ENCODE measurements at places on chromosomes 3 and 15.

DNA sequence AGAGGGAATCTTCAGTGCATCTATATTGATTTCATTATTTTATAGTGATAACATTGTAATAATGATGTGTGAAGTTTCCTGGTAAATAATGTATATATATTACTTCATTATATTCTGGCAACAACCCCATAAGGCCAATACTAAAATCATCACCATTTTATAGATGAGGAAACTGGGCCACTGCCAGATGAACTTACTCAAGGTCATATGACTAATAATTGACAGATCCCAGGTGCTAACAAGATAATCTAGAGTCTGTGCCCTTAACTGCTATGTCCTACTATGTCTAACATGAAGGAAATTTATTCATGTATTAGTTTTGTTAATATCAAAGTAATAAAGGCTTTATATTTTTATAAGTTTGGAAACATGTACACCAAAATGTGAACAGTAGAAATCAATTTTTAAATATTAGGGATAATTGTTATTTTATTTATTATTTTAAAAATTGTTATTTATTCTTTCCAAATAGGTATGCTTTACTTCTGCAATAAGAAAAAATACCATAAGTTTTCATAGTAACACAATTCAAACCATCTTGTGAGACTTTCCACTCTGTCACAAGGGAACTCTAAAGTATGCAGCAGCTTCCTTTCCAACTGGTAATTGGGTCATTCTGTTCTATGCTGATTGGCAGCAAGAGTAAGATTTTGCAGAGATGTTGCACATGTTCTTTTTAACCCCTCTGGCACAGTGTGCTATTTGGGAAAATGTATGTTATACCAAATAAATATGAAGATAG lies 90.8 kb upstream of the CMC1 start:
- DNase-seq = no peak

- DNase-seq = no peak
Measured at GRCh38 chr3:48217449-48217848, 5.8 kb upstream of the CAMP start.

- no peak for DNase-seq
Measured at GRCh38 chr15:42826251-42826890, 89.4 kb upstream of the CDAN1 start.

DNA sequence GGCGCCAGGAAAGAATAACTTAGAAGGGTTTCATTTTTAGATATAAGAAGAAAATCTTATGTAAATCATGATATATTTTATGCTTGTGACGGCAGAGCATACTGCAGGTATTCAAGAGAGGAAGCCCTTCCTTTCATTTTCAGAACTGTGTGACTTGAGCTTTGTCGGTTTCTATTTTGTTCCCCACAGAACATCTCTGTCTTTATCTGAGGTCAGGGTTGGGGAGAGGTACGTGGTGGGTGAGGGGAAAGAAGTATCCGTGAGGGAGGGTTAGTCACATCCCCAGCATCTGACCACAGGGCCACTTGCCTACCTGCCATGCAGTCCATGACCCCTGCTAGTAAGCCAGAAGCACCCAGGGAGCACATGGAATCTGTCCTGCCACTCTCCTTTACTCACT lies 126.5 kb downstream of the DGKG start:
- no peak for DNase-seq

DNA sequence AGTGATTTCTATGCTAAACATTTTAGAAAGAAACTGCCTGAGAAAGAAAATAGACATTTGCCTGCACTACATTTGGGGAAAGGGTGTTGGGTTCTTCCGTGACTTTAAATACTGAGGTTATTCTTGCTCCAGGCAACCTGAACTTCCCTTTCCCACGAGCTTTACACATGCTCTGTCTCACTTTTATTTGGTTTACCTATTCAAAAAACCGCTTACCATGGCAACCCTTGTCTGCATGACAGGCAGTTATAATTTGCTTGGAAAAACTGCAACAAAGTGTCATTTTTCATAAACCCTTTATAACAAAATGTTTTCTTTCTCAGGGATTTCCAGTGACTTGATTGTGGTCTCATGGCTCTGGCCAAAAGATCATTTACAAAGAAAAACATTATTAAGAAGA lies 416.3 kb upstream of the MEIS2 start:
- no peak for DNase-seq

DNA sequence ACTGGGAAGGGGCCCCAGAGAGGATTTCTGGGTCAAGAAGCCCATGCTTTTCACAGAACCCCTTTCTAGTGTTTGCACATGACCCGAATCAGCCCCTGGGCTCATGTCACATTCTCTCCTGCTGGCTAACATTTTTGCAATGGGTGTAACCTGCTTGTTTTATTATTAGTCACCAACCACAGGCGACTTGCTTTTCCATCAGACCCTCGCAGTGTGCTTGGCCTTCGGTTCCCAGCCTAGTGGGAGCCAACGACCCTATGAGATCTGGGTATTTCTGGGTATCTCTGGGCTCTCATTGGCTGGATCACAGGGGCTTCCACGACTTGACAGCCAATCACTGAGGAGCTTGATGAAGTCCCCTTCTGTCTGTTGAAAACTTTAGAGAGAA lies 11.0 kb upstream of the FBLN2 start:
- no peak for DNase-seq

- DNase-seq = no peak
Measured at GRCh38 chr3:123511726-123512125, 62.8 kb upstream of the ADCY5 start.

GRCh38 chr3:186826410-186826975 lies 16.0 kb upstream of the ADIPOQ start:
- peak; percentile 29 for DNase-seq

DNA sequence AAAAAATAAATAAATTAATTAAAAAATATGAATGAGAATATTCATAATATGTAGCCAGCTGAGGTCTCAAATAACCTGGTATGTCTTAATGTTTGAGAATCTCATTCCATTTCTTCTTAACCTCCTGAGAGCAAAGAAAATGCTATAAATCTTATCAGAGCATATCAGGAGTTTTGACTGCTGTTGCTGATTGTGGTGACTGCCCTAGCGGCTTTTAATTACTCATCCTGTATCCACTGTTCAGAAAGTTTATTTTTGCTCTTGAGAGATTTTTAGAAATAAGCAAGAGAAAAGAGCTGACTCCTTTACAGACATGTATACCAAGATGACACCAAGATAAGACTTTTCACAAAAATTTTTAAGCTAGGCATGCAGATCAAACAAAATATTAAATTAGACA lies 454.8 kb upstream of the CBLB start:
- no peak for DNase-seq

DNA sequence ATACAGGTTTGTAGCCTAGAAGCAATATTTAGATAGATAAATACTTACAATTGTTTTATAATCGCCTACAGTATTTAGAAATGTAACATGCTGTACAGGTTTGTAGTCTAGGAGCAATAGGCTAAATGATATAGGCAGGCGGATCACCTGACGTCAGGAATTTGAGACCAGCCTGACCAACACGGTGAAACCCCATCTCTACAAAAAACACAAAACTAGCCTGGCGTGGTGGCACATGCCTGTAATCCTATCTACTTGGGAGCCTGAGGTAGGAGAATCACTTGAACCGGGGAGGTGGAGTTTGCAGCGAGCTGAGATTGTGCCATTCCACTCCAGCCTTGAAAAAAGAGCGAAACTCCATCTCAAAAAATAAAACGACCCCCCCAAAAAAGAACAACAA lies 375.2 kb upstream of the EPHA3 start:
- no peak for DNase-seq

DNA sequence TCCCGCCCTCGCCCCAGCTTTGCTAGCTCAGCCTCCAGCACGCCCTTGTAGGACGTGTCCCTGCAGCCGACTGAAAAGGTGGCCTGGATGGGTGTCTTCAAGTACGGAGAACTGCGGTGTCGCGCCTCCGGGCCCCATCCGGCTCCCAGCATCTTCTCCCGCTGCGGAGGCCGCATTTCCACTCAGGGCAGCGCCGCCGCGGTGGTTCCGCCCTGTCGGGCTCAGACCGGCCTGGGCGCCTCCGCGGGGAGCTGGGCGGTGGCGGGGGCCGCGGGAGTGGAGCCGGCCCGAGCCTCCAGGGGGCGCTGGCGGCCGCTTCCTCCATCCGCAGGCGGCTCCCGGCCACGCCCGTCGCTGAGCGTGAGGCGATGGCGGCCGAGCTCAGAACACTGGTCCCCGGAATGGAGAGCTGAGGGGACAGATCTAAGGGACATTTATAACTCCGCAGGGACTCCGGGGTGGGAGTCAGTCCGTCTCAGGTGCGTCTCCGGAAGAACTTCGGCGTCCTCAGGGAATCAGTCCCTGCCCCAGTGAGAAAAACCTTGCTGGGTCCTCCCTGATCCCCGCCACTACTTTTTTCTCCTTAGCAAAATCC lies 13.6 kb upstream of the SMCO1 start:
- peak; percentile 86 for DNase-seq

GRCh38 chr15:77869021-77869895 lies 208.3 kb downstream of the TBC1D2B start:
- DNase-seq = no peak

GRCh38 chr3:59839283-59839682 lies 789.5 kb upstream of the CFAP20DC start:
- no peak for DNase-seq

DNA sequence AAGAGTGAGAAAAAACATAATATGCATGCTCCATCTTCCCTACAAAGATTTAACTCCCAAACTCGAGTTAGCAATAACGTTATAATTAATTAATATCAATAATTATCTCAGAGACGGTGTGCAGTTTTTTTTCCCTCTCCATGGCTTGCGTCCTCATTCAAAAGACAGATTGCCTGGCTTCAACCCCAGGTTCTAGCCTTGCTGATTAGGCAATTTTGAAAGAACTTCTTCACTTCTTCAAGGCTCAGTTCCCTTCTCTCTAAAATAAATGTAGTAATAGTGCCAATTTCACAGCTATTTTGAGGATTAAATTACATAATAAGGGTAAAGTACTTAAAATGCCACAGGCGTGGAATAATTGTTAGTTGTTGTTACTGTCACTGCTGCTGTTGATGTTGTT lies 876.1 kb upstream of the GBE1 start:
- DNase-seq = no peak

GRCh38 chr3:6771171-6771570 lies 89.7 kb upstream of the GRM7 start:
- no peak for DNase-seq

DNA sequence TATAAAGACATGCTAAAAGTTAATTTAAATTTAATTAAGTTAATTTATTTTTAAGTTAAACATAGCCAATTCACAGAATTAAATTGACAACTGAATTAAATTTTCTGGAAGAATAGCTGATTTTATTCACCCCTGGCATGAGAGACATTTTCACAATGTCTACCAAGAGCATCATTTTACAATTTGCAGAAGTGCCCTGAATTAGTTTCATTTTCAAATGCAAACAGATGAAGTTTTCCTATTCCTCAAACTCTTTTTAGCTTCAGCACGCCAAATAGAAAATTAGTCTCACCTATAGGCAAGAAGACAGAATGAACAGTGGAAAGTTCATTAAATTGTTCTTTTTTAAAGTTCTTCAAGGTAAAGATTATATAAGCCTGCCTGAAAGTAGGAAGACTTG lies 259.3 kb downstream of the ZBBX start:
- DNase-seq = no peak

DNA sequence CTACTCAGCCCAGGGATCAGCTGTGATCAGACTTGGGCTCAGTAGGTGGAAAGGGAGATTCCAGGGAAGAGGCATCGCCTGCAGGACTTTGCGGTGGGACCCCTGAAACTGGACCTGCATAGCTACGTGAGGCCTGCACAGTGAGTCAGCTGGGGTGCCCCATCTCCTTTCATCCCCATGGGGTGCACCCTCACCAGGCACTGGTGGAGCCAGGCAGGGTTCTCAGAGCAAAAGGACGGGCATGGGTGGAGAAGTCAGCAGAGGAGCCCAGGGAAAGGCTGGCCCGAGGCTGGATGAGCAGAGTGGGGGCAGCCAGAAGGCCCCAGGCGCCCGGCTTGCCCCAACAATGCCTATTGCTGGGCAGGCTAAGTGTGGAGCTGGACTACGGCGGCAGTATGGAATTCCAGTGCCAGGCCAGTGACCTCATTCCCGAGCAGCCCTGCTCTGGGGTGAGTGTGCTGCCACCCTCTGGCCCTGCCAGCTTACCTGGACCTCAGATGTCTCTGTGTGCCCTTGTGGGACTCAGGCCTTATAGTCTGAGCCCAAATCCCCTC lies 19.7 kb downstream of the ACAA1 start:
- DNase-seq = no peak

DNA sequence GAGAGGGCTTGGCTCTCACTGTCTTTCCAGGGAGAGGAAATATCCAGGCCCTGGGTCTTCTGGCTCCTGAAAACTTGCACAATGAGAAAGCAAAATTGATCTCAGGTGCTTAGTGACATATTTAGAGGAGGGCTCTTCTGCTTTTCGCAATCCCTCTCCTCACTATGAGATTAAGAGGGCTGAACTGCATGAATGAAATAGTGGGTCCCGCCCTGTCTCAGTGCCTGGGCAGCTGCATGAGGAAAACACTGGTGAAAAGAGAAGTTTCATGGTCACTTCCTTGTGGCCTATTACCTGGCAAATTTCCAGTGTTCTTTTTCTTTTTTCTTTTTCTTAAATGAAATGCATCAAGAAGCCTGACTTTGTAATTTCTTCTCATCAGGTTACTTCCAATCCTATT lies 73.5 kb downstream of the TRAK1 start:
- DNase-seq = no peak

DNA sequence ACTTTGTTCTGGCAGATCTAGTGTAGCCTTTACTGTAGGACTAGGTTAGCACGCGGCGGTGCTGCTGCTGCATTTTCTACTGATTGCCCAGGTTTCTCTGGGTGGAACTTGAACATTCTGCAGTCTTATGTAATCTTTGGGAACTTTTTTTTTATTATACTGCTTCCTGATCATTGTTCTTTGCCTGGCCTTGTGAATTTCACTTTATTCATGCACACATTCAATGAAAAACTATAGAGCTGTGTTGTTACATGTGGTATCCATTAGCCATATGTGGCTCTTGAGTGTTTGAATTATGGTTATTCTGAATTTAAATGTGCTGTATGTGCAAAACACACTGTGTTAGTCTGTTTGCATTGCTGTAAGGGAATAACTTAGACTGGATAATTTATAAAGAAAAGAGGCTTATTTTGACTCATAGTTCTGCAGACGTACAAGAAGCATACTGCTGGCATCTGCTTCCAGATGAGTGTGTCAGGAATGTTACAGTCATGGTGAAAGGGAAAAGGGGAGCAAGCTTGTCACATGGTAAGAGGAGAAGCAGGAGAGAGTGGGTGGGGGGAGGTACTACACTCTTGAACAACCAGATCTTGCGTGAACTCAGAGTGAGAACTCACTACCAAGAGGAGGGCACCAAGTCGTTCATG lies 26.5 kb downstream of the MEF2A start:
- no peak for DNase-seq

DNA sequence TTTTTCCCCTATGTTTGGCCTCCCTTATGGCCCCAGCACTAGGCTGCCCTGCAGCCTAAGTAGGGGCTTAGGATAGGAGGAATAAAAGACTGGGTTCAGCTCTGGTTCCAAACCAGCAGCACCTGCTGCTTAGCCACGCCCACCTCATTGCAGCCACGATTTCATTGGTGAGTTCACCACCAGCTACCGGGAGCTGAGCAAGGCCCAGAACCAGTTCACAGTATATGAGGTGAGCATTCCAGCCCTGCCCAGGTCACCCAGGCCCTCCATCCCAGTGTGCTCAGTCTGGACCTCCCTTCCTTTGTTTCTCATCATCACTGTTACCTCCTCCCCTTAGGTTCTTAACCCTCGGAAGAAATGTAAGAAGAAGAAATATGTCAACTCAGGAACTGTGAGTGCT lies 11.5 kb downstream of the CPNE9 start:
- no peak for DNase-seq

GRCh38 chr3:53518495-53518981 lies 24.1 kb downstream of the CACNA1D start:
- DNase-seq = no peak
